Activated naive CD4-positive, alpha-beta T cell (primary cell): ENCODE measurements at places on chromosomes 7 and 10.

DNA sequence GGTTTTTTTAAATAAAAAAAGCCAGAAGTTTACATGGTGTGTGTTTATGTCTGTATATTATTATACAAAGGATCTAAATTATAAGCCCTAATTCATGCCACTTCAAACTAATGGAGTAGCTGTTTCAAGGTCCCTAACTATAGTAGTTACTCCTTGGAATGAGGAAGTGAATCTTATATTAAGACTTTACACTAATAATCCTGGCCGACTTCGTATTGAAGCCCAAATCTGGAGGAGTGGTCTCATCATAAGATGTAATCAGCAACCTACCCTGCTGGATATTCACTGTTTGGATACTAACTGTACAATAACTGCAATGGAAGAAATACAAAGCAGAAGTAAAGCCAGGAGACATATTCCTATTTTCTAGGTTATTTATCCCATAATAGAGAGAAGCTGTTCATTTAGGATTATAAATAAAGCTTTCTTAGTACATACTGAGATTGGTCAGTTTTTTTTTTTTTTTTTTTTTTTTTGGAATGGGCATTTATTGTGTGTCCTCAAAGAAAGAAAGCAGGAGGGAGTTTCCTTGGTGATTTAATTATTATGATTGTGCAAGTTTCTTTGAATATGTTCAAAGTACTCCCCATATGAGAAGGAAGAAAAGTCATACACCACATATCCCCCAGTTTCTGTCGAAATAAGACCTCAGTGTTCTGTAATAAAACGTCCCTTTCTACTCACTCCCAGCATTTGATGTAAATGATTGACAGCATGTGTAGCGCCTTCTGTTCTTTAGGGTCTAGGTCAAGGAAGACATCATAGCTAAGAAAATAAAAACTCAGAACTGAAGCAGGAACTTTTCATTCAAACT is 397.8 kb downstream of the EXOC4 start:
- no peak for DNase-seq

GRCh38 chr7:2278026-2278425 is 36.0 kb downstream of the NUDT1 start:
- DNase-seq = no peak

DNA sequence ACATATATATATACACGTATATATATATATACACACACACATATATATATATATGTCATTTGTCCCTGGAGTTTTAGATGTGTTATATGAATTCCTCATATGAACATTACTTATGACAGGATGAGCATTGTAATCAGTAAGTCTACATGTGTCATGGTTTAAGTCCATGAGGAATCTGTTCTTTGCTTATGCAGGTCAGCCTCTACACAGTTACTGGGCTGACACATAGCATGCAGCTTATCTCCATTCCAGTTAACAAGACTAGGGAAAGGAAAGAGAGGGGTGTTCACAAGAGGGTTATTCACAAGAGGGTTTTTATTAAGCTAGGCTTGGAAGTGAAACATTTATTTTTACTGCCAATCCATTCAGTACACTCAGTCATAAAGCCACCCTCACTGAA is 226.7 kb downstream of the SNX13 start:
- no peak for DNase-seq

DNA sequence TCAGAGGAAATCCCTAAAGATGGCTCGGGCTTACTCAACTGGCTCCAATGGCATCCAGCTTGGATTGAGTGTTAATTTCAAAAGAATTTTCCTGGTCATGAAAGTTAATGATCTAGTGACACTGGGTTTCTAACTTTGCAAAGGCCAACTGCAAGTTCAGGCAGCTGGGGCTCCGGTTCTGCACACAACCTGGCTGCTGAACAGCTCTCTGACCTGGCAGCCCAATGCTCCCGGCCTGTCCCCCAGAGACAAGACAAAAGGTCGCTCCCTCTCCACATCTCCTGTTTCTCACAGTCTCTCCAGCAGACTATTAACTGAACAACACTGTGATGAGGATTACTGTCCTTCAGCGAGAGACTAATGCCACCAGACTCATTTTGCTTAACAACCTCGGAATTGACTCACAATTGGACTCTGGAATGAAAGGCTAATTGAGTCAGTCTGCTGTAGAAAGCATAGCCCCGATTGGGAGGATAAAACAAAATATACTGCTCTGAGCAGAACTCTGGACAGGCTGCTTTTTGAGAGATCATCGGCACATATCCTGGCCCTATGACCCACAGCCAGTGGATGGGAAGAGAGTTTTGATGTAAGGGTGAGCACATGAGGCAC is 174.5 kb downstream of the GFRA1 start:
- no peak for DNase-seq

DNA sequence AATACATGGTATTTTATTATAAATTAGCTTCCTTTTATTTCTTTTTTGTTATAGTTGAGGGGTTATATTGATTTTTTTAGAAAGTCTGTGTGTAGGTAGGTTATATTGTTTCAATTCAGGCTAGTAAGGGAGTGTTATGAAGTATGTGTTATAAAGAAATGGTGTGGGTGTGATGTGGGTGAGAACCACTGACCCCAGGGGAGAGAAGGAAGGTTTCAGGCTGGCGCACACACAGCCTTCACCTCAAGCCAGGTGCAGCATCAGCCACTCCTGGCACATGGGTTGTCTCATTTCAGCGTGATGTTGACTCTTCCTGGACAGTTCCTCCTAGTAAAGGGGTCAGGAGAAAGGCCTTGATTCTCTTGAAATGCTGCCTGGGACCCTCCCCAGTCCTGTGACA is 291.3 kb downstream of the POU6F2 start:
- DNase-seq = no peak

- no peak for DNase-seq
These were observed 139.1 kb downstream of the SORCS3 start for GRCh38 chr10:104780165-104780564.

- no peak for DNase-seq
These were observed 443.8 kb downstream of the MAGI2 start for GRCh38 chr7:79009647-79010046.

DNA sequence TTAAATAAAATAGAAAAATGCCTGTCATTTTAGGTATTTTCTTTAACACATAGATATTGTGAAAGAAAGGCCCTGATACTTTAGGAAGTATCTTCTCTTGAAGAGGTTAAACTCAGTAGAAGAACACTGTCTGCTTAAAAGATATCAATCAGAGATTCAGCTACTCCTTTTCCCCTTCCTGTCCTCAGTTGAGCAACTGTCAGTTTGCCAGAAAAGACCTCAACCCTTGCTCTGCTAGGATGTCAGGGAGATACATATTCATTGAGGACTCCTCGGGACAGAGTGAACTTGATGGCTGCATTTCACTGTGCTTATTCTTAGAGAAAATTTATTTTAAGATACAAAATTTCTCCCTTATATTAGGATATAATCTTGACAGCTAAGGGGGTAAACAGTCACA is 173.6 kb upstream of the CACNA2D1 start:
- no peak for DNase-seq

GRCh38 chr7:110918949-110919548 is 171.9 kb upstream of the LRRN3 start:
- DNase-seq = no peak

DNA sequence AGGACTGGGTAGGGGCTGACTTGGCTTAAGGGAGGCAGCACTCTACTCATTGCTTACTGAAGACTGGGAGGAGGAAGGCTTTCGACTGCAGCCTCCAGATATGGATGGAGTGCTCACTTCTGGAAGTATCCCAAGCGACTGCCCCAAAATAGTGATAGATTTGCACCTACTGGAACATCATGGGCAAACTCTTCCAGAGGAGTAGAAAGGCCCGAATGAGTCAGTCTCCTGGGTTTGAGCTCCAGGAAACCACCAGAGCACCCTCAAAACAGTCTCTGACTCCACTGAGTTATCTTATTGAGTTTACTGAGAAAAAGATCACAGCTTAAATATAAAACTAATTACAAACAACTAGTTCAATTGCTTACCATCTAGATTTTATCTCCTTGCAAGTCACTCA is 37.2 kb upstream of the PDLIM1 start:
- no peak for DNase-seq

GRCh38 chr10:70590655-70591416 is 11.7 kb downstream of the PRF1 start:
- no peak for DNase-seq

GRCh38 chr7:117837841-117838240 is 35.4 kb downstream of the CTTNBP2 start:
- no peak for DNase-seq

DNA sequence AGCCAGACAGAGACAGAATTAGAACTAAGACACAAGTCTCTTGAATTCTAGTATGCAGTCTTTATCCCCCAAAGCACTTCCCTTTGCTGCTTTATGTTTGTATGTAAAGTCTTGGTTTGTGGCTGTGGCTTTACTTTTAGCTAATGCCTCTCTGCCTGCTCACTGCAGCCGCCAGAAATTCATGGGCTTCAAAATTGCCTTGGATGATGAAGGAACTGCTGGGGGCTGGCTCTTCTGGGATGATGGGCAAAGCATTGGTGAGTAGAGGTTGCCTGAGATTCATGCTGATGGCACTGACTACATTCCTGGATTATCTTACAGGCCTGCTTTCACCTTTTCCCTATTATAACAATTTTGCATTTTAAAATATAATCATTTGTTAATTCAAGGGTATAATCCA is 10.9 kb upstream of the MGAM2 start:
- no peak for DNase-seq

DNA sequence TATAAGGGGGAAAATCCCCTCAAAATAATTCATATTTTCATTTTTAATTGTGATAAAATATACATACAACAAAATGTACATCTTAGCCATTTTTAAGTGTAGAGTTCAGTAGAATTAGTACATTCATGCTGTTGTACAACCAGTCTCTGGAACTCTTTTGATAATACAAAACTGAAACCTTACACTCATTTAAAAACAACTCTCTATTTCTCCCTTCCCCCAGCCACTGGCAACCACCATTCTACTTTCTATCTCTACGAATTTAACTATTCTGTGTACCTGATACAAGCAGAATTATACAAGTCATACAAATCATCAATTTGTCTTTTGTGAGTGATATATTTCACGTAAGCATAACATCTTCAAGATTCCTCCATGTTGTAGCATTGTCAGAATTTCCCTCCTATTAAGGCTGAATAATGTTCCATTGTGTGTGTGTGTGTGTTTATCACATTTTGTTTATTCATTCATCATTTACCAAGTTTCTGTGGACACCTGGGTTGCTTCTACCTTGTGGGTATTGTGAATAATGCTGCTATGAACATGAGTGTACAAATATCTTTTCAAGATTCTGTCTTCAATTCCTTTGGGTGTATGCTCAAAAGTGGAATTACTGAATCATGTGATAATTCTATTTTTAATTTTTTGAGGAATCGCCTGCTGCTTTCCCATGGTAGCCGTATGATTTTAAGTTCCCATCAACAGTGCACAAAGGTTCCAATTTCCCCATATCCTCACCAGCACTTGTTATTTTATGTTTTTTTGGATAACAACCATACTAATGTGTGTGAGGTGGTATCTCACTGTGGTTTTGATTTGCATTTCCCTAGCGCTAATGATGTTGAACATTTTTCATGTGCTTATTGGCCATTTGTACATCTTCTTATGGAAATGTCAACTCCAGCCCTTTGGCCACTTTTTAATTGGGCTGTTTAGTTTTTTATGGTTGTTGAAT is 4.7 kb upstream of the EBLN1 start:
- no peak for DNase-seq

GRCh38 chr10:63375458-63375857 is 90.3 kb downstream of the JMJD1C start:
- no peak for DNase-seq

DNA sequence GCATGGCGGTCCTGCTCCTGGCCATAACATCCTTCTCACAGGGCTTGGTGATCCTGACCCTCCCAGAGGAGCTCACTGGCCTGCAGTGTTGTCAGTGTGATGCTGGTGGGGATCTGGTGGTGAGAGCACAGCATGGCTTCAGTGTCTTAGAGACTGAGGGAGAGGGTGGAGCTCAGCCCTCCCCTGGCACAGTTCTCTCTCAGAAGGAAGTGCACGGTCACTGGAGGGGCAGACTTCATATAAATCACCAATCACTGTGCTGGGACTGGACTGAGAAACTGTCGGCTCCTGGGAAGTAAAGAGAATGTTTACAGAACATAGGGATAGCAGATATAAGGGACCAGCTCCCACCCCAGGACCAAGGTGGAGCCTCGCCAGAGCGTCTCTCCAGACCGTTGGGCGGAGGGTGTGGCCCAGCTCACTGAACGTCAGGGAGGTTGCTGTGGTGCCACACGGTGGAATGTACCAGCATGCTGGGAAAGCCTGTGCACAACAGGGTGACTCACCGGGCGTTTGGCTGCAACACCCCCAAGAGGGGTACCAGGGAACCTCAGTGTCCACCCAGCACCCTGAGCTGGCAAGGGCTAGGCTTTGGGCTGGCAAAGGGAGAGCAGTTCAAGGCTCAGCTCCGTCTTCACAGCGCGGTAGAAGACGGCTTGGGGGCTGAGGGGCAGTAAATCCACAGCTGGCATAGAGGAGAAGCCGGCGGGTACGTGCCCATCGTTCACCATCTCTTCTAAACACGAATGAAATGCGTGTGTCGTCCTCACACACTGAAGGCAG is 8.8 kb upstream of the GET4 start:
- no peak for DNase-seq

DNA sequence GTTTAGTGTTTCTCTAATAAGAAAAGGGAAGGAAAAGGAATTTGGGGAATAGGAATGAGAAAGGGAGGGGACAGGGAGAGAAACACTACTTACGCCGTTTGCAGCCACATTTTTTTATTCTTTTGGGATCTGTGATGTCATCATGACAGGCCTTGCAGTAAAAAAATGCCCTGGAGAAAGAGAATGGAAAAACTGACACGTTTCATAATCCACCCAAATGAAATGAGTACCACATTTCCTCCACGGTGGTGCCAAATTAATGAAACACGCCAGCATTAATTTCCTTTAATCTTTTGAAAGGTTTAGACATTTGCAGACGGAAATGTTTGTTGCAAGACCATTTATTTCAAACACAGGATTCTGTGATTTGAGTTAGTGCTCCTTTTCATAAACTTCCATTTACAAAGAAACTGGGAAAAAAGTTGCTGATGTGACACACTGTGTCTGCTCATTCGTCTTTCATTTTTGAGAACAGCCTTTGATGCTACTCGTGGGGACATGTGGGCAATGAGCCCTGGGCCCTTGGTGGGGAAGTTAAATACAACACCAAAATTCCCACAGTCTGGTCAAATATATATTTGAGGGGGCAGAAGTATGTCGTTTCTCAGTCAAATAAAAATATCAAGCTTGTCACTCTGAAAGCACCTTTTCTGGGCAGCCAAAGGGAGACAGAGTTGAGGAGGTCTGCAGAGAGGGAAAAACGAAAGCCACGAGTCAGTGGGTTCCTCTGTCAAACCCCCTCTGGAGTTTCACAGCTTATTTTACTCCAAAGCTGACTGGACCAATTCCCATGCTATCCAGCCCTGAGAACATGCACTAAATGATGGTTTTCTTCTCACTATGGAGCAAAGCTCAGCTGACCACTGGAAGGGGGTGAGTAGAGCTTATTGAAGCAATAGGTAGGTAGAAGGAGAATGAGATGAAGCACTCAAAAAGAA is 625.5 kb downstream of the KCNMA1 start:
- DNase-seq = no peak

GRCh38 chr10:51867956-51868355 is 168.6 kb upstream of the CSTF2T start:
- DNase-seq = no peak

GRCh38 chr10:89337484-89337883 is 9.7 kb downstream of the IFIT3 start:
- DNase-seq = no peak

GRCh38 chr7:5383314-5384098 is 40.1 kb downstream of the TNRC18 start:
- no peak for DNase-seq

GRCh38 chr7:156104501-156105336 is 292.5 kb upstream of the SHH start:
- DNase-seq = no peak

GRCh38 chr10:94412449-94412848 is 10.1 kb downstream of the TBC1D12 start:
- DNase-seq = no peak
